ENCODE measurements at places on chromosomes 13 and 19.

DNA sequence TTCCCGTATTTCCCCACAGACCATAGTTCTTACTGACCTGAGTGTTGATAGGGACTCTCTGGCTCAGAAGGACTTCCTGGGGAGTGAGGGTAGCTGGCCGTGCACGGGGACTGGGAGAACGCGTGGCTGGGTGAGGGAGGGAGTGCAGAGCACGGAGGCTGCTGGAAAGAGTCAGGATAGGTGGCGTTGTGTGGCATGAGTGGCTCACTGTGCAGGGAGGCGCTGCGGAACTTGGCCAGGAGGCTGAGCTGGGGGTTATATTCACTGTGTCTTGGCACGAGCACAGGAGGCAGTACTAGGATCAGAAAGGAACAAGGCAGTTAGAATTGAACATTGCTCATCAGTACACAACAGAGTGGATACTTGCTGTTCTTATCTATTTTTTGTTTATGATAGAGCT, 47.4 kb downstream of the SMAD9 start:
- no peak for DNase-seq

- DNase-seq = no peak
Measured at GRCh38 chr13:41565216-41565615, 107.9 kb downstream of the RGCC start.

DNA sequence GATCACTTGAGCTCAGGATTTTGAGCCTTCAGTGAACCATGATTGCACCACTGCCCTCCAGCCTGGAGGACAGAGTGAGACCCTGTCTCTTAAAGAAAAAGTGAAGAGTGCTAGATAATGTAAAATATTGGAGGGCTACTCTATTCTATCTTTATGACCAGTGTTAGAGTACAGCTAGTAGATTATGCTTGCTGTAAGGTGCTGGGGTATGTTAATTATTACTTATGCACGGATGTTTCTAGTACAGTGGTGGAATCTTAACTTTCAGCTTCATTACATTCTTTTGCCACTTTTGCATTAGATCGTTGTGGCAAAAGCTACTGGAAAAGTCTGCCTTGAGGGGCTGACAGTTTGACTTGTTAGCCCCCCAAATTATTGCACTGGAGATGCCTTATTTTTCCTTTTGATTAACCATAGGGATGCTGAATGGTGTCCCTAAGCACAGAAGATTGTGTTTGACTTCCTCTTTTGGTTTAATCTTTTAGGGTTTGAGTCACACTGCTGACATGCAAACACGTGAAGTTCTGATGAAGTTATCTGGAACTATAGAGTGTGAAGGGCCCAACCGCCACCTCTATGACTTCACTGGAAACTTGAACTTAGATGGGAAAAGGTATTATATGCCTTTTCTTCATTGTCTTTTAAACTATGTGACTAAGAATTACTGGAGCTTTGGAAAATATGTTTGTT, 169.8 kb downstream of the ATP8A2 start:
- DNase-seq = no peak

DNA sequence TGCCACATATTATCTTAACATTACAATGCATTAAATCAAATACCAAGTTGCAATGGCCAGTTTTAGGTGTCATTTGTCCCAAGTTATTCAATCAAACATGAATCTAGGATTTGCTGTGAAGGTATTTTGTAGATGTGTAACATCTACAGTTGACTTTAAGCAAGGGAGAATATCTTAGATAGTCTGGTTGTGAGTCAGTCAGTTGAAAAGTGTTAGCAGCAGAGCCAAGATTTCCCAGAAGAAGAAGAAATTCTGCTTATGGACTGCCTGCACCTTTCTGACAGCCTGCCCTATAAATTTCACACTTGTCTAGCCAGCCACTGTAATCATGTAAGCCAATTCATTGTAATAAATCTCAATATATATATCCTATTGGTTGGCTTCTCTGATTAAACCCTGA, 41.3 kb upstream of the INTS6 start:
- no peak for DNase-seq

DNA sequence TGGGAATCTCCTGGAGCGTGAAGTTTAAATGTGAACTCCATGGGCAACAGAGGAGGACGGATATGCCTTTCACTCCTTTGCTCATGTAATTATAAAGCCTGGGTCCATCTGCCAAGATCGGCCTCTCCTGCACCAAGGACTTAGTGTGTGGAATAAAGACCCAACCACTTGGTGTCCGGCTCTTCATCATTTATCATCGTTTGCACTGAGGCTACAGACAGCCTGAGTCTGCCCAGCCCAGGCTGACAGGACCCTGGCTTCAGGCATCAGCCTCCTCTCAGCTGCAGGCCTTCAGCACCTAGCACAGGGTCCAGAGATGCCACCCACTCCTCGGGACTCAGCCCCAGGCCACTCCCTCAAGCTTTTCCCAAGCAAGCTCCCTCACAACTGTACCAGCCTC, 206.8 kb upstream of the IPO5 start:
- no peak for DNase-seq

- DNase-seq = no peak
Measured at GRCh38 chr19:37991841-37992248, 84.8 kb downstream of the SIPA1L3 start.

GRCh38 chr13:39963612-39964011, 308.1 kb downstream of the COG6 start:
- no peak for DNase-seq

DNA sequence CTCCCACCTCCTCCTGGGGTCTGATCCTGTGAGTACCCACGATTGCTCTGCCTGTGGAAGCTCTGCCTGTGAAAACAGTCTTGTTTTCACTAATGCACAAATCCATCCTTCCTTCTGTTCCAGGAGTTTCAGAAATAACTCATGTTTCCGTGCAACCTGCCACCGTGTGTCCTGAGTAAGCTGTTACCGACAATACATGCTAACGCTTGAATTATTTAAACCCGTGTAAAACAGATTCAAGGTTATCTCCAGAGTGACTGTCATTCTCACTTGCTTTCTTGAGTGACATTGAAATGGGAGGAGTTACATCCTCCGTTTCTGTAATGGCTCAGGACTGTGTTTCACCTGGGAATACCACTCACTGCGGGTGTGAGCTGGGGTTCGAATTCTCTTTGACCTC, 24.9 kb downstream of the GPR12 start:
- DNase-seq = no peak

All from activated CD4-positive, CD25-positive, alpha-beta regulatory T cell treated with anti-CD3 and anti-CD28 coated beads, Interleukin-2, amount 50 U/mL, for 16 hours (primary cell).